ENCODE measurements at places on chromosomes 16 and 17. TPM values are rescaled to one million over a fixed set of nuclear protein-coding genes. Genes with fewer than 3 reads are reported as not detected.

NLGN2 gene
- total RNA-seq, result 4.1 TPM

GCGR gene
- 0.09 TPM for total RNA-seq

KRTAP4-1 gene
- not detected for total RNA-seq

SLFN12 gene
- total RNA-seq, result 19.6 TPM

PRSS27 gene
- total RNA-seq, result 0.74 TPM

MILR1 gene
- 8.5 TPM for total RNA-seq

NLK gene
- total RNA-seq, result 13.1 TPM

MMP25 gene
- total RNA-seq, result under 0.01 TPM

ADGRG3 gene
- not detected for total RNA-seq

ACSM2A gene
- total RNA-seq, result not detected

RHBDF1 gene
- 41.6 TPM for total RNA-seq

MT1E gene
- 91.7 TPM for total RNA-seq

STH gene
- not detected for total RNA-seq

VPS25 gene
- total RNA-seq, result 57.5 TPM

DNAH17 gene
- not detected for total RNA-seq

HOXB1 gene
- not detected for total RNA-seq

TRPV2 gene
- 36.6 TPM for total RNA-seq

KRT26 gene
- total RNA-seq, result not detected

KRT36 gene
- not detected for total RNA-seq

SLC9A5 gene
- total RNA-seq, result 0.85 TPM

MT1H gene
- not detected for total RNA-seq

E2F4 gene
- total RNA-seq, result 36.7 TPM
